HAP-1 (cell line): ENCODE measurements at places on chromosomes 6 and 20.

GRCh38 chr6:128500014-128500413 is 20.4 kb downstream of the PTPRK start:
- DNase-seq = no peak

- no peak for DNase-seq
These were observed 889.1 kb upstream of the MAP3K7 start for GRCh38 chr6:91476000-91476399.

GRCh38 chr6:163753430-163753829 is 338.9 kb downstream of the QKI start:
- no peak for DNase-seq

DNA sequence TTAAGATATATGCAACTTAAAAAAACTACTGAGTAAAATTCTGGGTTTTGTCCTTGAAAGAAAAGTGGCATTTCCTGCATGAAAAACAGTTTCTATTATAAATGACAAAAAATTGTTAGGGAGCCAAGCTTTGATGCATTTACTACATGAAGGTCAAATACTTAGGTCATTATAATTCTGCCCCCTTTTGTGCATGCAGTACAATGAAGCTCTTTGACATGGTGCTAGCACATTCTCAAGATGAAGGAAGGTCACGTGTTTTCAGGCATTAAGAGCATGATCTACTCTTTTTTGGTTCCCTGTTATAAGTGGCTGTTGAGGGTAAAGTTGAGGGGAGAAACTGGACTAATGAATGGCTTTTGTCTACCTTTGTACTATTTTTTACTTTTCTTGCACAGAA is 72.7 kb downstream of the FOXO3 start:
- peak; percentile 97 for DNase-seq

GRCh38 chr20:20065361-20065760 is 13.0 kb downstream of the CFAP61 start:
- no peak for DNase-seq

- DNase-seq = no peak
These were observed 21.8 kb downstream of the FOXA2 start for GRCh38 chr20:22562620-22563019.

DNA sequence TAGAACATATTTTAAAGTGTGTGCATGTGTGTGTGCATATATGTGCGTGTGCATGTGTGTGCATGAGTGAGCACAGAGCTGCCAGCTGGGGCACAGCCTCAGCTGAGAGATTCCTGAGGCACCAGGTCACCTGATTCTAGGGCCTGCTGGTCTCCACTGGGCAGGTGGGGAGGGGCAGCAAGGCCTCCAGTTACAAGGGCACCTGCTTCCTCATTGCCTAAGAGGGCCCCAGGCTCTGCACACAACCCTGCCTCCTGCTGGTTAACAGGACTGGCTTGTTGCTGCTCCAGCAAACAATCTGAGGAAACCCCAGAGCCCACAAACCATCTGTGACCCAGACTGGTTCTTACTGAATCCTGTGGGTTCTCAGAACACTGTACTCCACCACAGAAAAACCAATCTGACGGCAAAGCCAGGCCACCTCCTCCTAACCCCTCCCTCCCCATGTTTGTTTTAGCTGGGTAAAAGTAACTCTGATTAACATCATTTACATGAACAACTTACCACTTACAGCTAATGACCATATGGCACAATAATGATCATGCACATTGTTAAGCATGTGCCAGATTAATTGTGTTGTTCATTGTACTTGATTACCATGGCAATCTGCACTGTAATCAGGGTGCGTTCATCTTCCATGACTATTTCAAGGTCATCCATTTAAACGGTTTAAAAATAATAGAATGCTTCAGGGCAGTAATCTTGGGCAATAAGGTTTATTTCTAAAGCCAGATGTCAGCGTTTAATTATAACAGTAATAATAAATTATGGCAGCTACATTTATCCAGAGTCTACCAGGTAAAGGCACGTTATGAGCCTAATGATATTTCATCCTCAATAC is 23.1 kb upstream of the UBE2J1 start:
- DNase-seq = peak; percentile 20

DNA sequence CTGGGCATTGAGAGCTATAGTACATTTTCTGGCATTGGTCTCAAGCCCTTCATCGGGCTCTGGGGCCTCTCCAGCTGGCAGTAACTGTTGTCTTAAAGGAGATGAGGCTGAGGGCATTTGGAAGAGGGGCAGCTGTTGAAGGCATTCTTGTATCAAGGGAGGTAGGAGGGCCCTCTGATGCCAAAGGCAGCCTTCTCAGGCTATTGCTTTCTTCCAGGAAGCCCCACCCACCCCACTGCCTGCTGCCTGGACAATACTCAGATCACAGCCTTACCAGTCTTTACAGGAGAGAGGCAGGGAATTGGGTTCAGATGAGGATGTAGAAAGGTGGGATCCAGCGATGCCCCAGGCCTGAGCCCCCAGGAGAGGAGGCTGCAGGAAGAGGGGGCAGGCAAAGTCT is 46.0 kb downstream of the CPXM1 start:
- no peak for DNase-seq

DNA sequence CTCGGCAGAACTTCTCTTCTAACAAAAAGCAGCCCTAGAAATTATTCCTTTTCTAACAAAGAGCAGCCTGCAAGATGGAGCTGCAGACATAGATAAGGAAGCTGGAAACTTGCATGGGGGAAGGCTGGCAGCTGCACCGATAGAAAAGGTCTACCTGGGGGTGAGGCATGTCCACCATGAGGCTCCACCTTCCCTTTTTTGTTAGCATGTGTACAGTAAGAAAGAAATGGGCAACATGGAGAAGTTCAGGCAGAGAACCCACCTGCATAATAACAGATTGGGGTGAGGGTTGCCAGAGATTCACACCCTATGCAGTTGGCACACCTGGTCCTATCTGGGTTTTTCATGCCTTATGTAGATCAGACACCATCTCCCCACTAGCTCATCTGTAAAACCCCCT is 25.4 kb downstream of the ZNF311 start:
- DNase-seq = no peak

DNA sequence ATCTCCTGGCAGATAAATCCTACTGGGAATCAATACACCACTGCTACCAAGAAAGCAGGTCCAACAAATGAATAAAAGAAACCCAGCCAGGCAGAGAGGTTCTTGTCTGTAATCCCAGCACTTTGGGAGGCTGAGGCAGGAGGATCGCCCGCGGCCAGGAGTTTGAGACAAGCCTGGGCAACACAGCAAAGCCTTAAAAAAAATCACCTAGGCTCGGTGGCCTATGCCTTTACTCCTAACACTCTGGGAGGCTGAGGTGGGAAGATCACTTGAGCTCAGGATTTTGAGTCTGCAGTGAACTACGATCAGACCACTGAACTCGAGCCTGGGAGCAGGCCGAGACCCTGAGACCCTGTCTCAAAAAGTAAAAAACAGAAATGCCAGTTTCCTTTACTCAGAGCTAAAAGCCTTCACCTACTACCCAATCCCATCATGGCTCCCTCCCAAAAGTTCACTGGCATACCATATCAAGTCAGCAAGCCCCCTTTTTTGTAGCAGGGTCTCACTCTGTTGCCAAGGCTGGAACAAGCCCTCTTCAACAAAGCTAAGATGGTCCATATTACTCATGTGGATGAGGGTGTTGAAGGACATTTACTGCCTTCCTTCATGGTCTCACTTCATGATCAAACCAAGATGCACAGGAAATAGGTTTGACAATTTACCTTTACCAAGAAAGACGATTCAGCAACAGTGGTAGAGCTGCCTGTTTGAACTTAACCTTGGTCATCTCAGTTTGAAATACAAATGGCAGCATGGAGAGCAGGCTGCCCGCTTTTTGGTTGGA is 5.3 kb downstream of the SNX5 start:
- no peak for DNase-seq

- DNase-seq = no peak
These were observed 252.6 kb downstream of the DLL1 start for GRCh38 chr6:170038251-170038650.

- DNase-seq = no peak
These were observed 29.2 kb downstream of the SGK1 start for GRCh38 chr6:134288538-134289203.

- no peak for DNase-seq
These were observed 29.8 kb downstream of the C6orf89 start for GRCh38 chr6:36915599-36915998.

DNA sequence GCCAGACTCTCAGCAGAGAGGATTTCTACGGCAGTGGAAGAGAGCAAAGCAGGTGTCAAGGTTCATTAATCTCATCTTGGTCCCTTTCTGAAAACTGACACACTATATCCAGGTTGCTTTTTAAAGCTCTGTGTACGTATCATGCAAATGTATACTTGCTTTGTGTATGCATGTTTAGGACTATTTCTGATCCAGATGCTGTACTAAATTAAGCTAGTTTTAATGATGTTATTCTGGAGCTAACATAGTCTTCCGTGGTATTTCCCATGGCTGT is 59.2 kb upstream of the SNX9 start:
- DNase-seq = no peak

DNA sequence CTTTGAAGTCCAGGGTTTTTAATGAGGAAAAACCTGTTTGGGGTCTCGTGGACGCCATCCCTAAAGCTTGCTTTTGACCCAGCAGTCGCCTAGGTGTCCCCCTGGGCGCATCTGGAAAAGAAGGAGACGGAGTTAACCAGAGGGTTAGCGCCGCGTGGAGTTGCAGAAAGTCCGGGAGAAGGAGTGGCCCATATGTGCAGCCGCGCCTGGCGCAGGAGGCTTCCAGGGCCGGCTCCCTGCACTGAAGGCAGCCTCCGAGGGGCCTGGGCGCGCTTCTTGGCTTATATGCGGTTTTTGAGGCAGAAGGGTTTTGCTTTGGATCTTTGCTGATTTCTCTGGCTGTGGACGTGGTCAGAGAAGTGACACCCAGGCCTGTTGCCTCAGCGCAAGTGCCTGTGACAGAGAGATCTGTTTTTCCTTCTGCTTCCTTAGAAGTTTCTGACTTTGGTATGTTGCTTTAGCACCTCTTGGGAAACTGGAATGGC is 987 bp downstream of the TMEM181 start:
- DNase-seq = peak; percentile 36
